ENCODE measurements at places on chromosomes 11 and 22.

DNA sequence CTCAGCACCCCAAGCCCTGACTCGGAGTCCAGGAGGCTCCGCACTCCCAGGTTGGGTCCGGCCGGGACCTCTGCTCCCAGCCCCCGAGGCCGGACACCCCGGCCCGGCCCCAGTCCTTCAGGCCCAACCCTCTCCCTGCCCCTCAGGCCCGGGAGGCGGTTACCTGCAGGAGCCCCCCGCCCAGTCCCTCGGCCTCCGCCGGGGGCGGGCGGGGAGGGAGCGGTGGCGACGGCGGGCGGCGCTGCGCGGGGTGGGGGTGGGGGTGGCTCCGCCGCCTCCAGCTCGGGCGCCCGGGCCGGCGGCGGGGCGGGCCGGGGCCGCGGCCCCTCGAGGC, 310 bp downstream of the TCF20 start:
- no peak for DNase-seq

DNA sequence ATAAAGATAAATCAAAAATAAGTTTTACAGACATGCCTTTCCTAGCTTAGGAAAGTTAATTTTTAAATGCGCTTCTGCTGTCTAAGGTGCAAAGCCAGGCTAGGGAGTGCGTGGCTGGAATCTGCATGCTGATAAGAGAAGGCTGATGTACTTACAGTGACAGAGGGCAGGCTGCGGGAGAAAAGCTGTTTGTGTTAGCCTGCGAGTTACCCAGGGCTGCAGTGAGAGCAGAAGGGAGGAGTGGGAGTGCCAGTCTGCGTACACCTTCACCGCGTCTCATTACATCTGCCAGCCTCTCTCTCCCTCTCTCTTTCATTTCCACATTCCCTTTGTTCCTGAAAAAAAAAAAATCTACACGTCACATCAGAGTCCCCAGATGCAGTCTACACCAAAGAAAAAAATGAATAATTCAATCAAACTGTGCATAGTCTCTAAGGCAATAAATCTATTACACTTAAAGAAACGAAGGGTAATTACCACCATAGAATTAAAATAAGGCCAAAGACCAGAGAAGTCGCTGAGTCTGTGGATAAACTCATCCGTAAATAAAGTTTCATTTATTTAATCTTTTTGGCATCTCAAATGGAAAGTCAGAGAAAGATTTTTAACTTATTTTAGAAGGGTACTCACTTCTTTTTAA, 126.4 kb upstream of the C11orf58 start:
- DNase-seq, result no peak

GRCh38 chr22:49163960-49164690, 663.5 kb downstream of the BRD1 start:
- no peak for DNase-seq

DNA sequence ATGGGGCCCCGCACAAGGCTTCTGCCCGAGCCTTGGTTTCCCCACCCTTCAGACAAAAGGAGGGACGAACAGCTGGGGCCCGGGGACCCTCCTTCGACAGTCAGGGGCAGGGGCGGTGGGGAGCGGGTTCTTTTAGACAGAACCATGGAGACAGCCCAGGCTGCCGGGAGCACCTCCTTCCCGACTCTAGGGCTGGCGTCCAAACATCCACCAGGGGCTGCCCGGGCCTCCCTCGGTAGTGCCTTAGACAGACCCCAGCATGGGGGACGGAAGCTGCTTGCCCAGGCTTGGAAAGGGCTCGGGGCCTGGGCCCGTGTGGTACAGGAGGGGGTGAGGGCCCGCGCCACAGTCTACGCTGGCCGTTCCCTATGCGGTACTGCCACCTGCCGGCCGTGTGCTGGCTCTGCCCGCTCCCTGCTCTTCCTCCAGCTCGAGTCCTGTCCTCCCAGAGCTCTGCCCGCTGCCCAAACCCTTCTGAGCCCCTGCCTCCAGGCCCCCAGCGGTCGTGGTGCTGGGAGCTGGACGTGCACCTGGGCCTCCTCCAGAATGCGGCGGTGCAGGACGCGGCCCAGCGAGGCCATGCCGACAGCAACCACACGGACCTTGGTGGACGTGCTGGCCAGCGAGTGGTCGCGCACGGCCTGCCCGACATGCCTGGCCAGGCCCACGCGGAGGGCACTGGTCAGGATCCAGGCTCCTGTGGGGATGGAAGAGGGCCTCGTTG, 20.1 kb downstream of the TSSC4 start:
- peak; percentile 54 for DNase-seq

DNA sequence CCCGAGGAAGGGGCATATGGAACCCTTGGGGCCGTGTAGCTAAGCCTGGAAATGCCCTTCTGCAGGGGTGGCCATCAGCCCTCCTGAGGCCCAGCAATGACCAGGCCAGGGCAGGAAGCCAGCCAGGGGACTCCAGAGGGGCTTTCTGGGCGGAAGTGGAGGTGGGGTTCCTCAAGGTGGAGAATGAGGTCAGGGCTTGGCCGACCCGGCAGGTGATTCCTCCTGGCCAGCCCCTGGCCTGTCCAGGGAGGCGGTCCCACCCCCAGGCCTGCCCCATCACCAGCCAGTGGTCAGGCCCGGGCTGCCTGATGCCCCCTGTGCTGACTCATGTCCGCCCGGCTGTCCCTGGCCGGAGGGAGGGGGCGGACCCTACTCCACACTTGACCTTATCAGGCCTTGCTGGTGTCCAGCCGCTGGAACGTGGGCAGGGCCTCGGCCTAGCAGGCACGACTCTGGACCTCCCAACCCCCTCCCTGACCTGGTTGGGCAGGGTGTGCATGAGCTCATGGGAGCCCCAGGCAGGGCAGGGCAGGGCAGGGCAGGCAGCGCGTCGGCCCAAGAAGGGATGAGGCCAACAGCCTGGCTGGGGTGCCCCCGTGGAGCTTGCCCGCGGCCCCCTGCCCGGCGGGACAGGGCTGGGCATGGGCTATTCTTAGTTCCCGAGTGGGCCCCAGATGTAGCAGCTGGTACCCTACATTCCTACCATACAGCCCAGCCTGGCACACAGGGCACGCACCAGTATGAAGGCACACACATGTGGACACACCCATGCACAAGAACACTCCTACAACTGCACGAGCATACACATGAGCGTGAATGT, 35.9 kb downstream of the RPL3 start:
- DNase-seq, result no peak

DNA sequence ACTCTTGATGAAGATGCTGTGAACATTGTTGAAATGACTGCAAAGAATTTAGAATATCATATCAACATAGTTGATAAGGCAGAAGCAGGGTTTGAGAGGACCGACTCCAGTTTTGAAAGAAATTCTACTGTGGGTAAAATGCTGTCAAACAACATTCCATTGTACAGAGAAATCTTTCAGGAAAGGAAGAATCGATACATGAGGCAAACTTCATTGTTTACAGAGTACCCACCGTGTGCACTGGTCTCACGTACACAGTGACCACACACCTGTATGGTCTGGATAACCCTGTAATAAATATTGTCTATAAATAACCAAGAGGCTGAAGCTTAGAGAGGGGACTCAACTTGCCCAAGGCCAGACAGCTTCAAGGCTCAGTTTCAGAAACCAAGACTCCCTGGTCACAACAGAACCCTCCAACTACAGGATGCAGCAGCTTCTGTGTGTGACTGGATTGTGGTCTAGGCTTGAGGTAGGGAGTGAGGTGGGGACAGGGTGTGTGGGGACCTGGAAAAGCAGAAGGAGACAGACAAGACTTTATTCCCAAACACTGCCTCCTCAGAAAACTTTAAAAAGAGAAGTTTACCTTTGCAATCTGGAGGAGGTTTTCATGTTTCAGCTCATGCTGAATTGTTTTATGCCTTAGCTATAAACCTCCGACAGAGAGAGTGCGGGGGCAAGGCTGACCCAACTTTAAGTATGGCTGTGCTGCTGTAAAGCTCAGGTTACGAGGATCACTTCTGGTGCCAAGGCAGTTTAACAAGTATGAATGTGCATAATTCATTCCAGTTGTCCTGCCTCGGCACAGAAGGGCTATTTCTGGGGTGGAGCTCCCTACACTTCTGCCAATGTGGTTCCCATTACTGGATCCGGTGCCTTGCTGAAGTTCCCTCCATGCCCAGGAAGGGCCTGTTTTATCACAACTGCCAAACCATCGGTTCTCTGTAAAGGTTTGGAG, 372.6 kb upstream of the NARS2 start:
- no peak for DNase-seq

- DNase-seq, result no peak
Observed at GRCh38 chr22:41094041-41094593, 1.7 kb downstream of the EP300 start.

DNA sequence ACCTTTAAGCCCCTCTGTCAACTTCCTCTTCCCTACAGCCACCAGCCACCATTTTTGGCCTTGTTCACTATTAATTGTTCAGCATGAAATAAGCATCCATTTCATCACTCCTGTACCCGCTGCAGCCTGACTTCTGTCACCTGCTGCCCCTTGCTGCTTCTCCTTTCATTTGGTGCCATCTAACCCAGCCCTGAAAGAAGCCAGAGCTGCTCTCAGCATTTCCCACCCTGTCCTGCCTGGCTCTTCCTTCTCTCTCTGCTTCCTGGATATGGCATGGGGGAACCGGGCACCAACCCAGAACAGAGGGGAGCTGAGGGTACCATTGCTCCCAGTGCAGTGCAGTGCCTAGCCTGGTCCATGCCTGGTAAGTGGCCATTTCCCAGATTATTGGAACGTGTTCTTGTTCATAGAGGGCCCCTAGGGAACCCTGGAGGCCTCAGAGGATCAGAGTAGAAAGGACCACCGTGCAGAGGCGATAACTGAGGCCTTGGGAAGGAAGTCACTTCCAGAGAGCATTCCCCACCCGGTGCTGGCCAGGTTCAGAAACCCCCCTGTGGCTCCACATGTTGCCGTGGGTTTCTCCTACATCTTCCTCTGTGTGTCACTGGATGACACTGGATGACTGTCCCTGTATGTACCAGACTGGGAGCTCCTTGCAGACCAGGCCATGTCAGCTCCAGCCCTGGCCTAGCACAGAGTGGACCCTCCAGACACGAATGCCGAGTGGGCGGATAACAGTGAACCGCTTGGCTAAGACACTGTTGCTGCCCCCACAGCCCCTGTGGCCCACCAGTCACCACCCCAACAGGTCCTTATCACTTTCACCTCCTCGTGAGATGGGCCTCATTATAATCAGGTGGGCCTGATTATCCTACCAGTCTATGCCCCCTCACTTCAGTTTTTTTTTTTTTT, 4.7 kb downstream of the YDJC start:
- DNase-seq, result no peak

DNA sequence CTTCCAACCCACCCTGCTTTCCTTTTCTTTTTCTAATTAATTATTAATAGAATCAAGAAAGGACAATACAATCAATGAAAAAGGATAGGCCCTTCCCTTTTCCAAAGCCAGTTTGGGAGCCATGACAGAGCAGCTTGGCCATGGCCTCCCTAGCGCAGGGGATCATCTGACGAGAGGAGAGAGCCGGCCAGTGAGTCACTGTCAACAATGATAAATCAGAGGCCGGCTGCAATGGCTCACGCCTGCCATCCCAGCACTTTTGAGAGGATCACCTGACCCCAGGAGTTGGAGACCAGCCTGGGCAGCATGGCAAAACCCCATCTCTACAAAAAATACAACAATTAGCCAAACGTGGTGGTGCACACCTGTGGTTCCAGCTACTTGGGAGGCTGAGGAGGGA, 27.5 kb upstream of the KRTAP5-7 start:
- DNase-seq, result no peak

DNA sequence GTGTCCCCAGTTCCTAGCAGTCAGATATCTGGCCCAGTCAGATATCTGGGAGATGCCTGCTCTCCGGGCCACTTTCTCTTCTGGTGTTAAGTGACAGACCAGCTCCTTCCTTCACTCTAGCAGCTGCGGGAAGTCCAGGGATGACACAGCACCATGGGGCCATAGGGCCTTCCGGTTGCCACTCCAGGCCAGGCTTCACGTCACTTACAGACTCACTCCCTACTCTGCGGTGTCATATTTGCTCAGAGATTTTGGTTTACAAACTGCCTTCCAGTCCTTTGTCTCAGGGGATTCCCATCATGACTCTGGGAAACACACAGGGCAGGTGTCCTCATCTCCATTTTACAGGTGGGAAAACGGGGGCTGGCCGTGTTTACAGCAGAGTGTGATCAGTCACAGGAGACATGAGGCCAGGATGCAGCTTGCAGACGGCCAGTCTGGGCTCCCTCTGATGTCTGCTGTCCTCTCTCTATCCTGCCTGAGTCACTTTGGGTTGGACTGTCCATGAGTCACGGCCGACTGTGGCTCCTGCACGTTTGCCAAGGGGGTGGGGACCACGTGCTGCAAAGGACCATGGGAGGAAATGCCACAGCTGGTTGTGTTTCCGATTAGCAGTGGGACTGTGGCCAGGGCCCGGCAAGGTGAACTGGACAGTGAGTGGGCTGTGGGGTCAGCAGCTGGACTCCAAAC, 8.2 kb upstream of the TBC1D22A start:
- no peak for DNase-seq

- no peak for DNase-seq
Observed at GRCh38 chr11:67050139-67050538, 6.5 kb upstream of the RHOD start.

- DNase-seq, result no peak
Observed at GRCh38 chr11:83175815-83176214, 17.7 kb upstream of the ANKRD42 start.

- no peak for DNase-seq
Observed at GRCh38 chr11:121367001-121367843, 74.7 kb downstream of the SC5D start.

DNA sequence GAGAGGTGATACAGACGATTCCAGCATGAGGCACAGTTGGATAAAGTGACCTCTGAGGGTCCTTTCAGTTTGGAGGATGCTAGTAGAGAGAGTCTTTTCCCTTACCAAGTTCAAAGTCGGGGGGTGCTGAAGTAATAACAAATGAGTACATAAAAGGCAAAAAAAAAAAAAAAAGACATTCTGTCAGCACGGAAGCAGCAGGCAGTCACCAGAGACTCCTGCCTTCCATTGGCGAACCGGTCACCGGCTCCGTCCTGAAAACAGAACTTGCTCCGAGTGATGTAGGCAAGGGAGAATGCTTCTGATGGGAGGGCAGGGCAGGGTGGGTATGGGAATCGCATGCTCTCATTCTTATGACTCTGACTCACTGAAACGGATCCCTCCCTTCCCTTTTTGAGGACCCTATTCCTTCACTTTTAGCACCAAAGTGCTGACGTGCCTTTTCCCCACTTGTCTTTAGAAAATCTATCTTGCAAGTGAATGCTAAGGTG, 65.9 kb downstream of the PRR5L start:
- DNase-seq, result no peak

GRCh38 chr22:17744430-17744829, 29.8 kb downstream of the BID start:
- no peak for DNase-seq

DNA sequence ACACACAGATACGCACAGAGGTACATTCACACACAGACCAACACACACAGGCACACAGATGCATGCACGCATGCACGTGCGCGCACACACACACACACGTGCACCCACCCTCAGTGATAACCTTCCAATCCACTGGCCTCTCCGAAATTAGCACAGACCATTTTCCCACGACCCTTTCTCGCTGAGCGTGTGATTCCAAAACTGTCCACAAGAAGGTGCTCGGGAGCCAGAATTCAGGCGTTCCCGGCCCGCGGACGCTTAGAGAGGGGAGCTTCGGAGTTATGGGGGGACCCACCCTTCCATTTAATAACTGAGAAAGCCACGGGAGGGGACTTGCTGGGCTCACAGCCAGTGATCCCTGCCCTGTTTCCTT, 33.8 kb upstream of the SLC35C1 start:
- peak; percentile 24 for DNase-seq

Measured in stimulated activated CD8-positive, alpha-beta memory T cell treated with anti-CD3 and anti-CD28 coated beads, Interleukin-4, amount 100 ng/mL, for 4 hours (primary cell).